ENCODE measurements at places on chromosomes 2 and 18.

- DNase-seq: no peak
Observed at GRCh38 chr18:45250479-45250878, 364.8 kb upstream of the SLC14A2 start.

GRCh38 chr2:205686783-205687640 is 4.7 kb downstream of the NRP2 start:
- no peak for DNase-seq

- no peak for DNase-seq
Observed at GRCh38 chr2:69269330-69269729, 117.7 kb downstream of the GFPT1 start.

DNA sequence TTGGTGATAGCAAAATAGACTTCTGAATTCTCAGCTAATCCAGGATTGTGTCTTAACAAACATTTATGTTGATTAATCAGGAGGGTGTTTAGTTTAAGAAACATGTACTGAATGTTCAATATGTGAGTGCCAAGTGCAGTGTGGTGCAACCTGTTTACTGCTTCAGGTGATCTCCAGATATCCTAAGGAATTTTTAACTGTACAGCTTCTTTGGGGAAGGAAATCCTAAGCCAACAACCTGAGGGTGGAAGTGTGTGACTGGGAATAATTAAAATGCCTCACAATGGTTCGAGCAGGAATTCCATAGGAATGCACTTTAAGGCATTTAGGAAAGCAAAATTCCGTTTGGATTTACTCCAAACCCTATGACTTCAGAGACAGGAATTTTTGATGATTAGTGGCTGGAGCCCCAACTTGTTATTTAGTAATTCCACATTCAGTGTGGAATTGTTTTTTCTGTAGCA is 16.4 kb downstream of the CRIM1 start:
- DNase-seq: no peak

- no peak for DNase-seq
Observed at GRCh38 chr2:37912056-37912455, 13.0 kb upstream of the RMDN2 start.

All from brain pericyte (primary cell).